Breast epithelium (tissue), 4 donors: ENCODE measurements at places on chromosomes 7 and 10. TPM values are rescaled to one million over a fixed set of nuclear protein-coding genes. Genes with fewer than 3 reads are reported as not detected.

Gene ANKRD61
- 0.33 TPM for total RNA-seq

Gene HPS6
- total RNA-seq = 19.7 TPM

Gene NUPR2
- 10.1 TPM for total RNA-seq

Gene CPED1
- total RNA-seq = 14.3 TPM

Gene UPK3B
- 77.9 TPM for total RNA-seq

Gene GAD2
- total RNA-seq = not detected

Gene HABP2
- total RNA-seq = not detected

Gene CALHM3
- total RNA-seq = not detected

Gene TBRG4
- 63.8 TPM for total RNA-seq

Gene SPDYE5
- not detected for total RNA-seq

Gene PPIA
- 1,259 TPM for total RNA-seq

Gene GDF2
- total RNA-seq = not detected

Gene BTBD16
- not detected for total RNA-seq

Gene OR9A2
- not detected for total RNA-seq

Gene SORCS1
- total RNA-seq = 2.9 TPM

Gene COL17A1
- total RNA-seq = 34.1 TPM

Gene ELFN1
- 0.96 TPM for total RNA-seq

Gene IL6
- 11.8 TPM for total RNA-seq

Gene HEPACAM2
- total RNA-seq = 0.33 TPM

Gene SDK1
- total RNA-seq = 3.7 TPM

Gene WDR86
- 15.5 TPM for total RNA-seq

Gene CHAT
- not detected for total RNA-seq

Gene KIAA1217
- total RNA-seq = 19.7 TPM

Gene NCOA4
- 189 TPM for total RNA-seq

Gene CNTNAP2
- not detected for total RNA-seq

Gene SLC18A3
- not detected for total RNA-seq
